Choroid plexus epithelial cell (primary cell): ENCODE measurements at places on chromosomes 6 and 20.

DNA sequence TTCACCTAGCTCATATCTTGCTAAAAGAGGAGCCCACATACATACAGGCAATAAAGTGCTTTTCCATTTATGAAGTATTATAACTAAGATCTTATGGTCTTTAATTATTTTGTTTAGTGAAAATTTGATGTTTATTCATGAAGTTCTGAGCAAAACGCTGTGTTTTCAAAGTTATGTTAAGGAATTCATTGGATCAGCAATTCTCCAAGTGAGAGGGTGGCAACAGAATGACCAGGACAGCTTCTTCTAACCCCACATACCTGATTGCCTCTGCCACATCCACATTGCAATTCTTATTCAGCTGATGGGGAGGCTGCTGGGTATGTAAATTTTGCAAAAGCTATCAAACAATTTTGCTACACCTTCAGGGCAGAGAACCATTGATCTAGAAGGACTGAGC is 116.8 kb downstream of the OGFRL1 start:
- no peak for DNase-seq

- no peak for DNase-seq
These were observed 2.8 kb downstream of the SERPINB9 start for GRCh38 chr6:2900221-2900807.

GRCh38 chr6:53984581-53984980 is 126.7 kb upstream of the MLIP start:
- DNase-seq = no peak

DNA sequence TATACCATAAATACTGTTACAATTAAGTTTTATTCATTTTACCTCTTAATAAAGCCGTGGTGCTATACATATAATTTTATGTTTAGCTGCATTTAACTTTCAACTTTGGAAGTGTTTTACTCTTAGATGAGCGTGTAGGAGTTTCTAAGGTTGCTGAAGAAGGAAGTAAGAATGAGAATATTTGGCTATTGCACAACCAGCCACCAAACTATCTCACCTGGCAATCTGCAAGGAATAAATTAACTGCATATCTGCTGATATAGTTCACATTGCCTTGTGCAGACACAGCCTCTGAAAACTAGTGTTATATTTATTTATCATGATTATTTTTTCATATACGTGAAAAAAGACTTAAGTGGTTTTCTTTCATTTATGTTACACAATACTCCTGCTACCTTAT is 230.4 kb downstream of the PLCB1 start:
- DNase-seq = no peak

DNA sequence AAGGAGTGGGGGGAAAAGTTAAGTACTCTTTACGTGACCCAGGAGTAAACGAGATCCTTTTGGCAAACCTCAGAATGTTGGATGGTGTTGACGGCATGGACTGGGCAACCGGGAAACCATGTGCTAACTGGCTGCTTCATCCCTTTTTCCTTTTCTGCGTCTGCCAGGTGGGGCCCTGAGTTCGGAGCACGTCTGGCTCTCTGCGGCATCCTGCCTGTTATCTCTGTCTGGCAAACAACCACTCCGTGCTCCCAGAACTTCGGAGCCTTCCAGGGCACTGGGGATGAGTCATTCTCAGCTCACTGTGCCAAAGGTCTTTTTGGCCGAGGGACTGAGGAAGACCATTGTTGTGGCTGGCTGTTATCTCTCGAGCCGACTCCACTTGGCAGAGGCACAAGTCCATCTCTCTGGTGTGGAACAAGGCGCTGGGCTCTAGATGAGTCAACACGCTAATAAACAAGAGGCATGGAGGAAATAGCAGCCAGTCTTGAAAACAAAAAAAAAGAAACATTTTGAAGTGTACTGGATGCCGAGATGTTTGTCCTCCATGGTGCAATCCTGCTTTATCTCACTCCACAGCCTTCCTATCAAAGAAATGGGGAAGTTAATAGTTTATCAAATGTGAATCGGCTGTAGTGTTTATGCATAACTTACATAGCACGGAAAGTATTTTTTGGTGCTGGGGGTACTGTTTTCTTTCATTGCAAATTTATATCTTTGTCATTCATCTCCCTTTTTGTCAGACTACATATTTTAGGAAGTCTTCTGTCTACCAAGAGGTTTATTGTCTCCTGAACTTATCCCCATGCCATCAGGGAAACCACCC is 64.6 kb upstream of the TXNDC5 start:
- peak; percentile 90 for DNase-seq

DNA sequence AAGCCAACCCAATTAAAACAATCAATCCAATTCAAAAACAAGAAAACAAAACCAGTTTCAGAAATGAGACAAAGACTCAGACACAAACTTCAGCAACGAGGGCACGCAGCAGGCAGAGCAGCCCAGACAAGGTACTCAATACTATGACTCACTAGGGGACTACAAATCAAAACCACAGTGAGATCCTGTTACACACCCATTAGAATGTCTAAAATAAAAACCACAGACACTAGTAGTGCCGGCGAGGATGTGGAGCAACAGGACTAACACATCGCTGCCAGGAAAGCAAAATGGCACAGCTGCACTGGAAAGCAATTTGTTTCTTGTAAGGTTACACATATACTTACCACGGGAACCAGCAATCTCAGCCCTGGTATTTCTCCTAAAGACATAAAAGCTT is 28.4 kb upstream of the MAS1L start:
- DNase-seq = peak; percentile 44

DNA sequence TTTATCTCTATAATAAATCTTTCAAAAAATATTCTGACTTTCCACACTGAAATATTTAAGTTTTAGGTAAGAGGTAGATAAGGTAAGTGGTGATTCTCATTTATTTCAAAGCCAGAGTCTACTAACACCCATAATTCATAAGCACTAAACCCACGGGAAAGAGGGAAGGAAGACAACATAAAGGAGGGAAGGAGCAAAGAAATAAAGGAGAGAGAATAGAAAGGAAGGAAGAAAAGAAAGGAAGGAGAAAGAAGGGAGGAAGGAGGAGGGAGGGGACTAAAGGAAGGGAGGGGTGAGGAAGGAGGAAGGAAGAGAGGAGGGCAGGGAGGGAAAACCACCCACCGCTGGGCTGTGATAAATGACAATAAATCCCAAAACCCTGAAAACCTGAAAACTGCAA is 25.2 kb downstream of the MAP3K5 start:
- DNase-seq = no peak

GRCh38 chr6:90233994-90234393 is 62.6 kb downstream of the BACH2 start:
- DNase-seq = no peak

- DNase-seq = peak; percentile 52
These were observed 142.8 kb downstream of the ADGB start for GRCh38 chr6:146741609-146742008.

DNA sequence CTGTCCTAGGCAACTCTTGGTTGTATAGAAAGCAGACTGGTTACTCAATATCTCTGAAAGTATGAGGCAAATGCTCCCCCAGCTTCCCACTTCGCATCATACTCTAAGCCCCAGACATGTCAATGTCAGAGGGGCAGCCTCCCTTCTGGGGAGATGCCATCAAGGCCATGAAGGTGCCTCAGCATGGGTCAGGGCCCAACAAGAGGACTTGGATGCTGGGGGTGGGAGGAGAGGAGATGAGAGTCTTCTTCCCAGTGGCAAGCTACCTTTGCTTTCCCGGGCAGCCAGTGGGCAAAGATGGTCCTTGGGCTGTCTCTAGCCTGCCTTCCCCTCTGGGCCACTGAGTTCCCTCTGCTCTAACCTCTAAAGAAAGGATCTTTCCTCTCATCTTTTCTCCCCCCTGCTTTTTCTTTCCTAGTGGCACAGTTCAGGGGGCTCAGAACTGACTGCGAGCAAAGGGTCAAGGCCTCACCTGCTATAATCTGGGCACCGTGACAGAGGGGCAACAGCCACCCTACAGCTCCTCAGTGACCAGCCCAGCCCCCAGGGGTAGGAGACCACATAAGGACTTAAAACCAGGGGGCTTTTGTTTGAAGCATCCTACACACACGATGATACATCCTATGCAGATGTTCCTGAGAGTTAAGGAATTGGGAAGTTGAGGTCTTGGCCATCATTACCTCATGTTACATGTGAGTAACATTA is 26.2 kb downstream of the MOCS1 start:
- no peak for DNase-seq

DNA sequence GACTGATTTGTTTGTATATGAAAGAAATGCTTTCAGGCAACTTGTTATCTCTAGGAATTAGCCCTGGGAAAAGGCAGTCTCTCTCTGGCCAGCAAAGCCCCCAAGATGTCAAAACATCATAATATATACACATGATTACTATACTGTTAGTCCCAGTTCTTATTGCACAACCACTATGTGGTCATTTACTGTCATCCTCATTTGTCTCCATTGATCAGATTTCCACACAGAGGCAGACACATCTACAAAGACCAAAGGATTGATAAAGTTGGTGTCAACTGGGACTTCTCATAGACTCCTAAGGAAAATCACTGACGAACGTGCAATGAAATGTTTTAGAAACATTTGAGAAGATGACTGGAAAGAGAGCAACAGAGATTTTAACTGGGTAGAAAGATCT is 71.9 kb upstream of the POPDC3 start:
- no peak for DNase-seq
